T-helper 17 cell (primary cell): ENCODE measurements at places on chromosomes 12 and 14. TPM values are rescaled to one million over a fixed set of nuclear protein-coding genes. Genes with fewer than 3 reads are reported as not detected.

GRCh38 chr12:23895792-23896218 is 53.7 kb downstream of the SOX5 start:
- no peaks in the 10 kb centered on the region for H3K4me1 ChIP-seq
- H3K4me3 ChIP-seq = no peak overlapping the region
- no peak for DNase-seq
- H3K27ac ChIP-seq = no peak overlapping the region
- H3K36me3 ChIP-seq = no peaks in the 10 kb centered on the region

GRCh38 chr12:111150360-111150759 is 218.5 kb downstream of the PHETA1 start:
- no peak overlapping the region for H3K4me3 ChIP-seq
- no peak for DNase-seq
- H3K27ac ChIP-seq = no peak overlapping the region

The ANKS1B gene
- 1.2 TPM for total RNA-seq

The LAG3 gene
- total RNA-seq = 4.6 TPM

DNA sequence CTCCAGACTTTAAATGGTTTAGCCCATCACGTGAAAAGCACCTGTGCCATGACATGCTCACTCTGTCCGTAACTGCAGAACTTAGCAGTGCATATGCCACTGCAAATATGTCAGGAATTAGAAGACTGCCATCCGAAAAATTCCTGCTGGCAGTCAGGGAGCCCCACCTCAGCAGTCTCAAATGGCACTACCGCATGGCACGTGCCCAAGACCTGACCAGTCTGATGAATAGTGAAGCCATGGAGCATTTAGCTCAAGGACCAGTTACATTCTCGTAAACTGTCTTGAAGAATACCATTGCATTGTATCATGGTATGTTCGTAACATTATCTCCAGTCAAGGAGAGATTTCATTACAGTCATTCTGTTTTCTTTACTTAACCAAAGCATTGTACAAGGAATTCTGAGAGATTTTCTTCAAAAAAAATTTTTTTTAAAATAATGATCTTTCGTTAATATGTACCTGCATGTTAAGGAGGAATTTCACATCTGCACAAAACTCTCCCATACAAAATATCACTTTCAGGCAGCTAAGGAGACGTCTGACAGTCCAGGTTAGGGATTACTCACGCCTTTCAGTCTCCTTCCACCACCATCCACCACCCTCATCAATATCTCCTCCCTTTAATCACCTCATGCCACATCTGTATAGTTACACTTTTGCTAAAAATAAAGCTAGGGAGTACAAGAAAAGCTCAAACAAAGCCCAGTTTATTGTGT is 138.5 kb downstream of the ANO2 start:
- H3K27ac ChIP-seq = no peak overlapping the region
- peaks cover 2% of the 10 kb centered on the region for H3K36me3 ChIP-seq
- no peak overlapping the region for H3K4me3 ChIP-seq
- H3K27me3 ChIP-seq = peaks cover 30% of the 10 kb centered on the region
- H3K4me1 ChIP-seq = peaks cover 4% of the 10 kb centered on the region

DNA sequence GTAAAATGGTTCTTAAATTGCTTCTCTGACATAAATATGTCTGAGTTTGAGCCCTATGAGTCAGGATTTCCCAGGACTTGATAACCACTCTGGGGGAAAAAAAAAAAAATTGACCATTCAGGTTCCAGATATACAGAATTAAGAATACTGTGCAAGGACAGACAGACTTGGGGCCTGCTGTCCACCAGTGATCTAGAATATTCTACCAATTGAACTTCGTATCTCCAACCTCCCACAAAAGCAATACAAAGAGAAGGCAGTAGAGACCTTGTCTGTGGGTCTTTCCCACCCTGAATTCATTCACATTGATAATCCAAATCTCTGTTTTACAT is 4.1 kb downstream of the SINHCAF start:
- H3K4me1 ChIP-seq = peaks cover 56% of the 10 kb centered on the region
- peak overlapping the region; percentile 97 for H3K4me3 ChIP-seq
- DNase-seq = no peak
- peaks cover 5% of the 10 kb centered on the region for H3K36me3 ChIP-seq

The CBX5 gene
- total RNA-seq = 31.1 TPM

- no peak for DNase-seq
- H3K27ac ChIP-seq = peak overlapping the region; percentile 95
- H3K4me3 ChIP-seq = peak overlapping the region; percentile 97
- H3K27me3 ChIP-seq = no peaks in the 10 kb centered on the region
- H3K4me1 ChIP-seq = peaks cover 18% of the 10 kb centered on the region
Observed at GRCh38 chr14:20343862-20344220, 406 bp downstream of the PARP2 start.

The FGD4 gene
- total RNA-seq = 0.91 TPM

GRCh38 chr14:93332397-93332852 is 411 bp downstream of the BTBD7 start:
- H3K4me3 ChIP-seq = peak overlapping the region; percentile 94
- H3K27ac ChIP-seq = peak overlapping the region; percentile 77
- DNase-seq = no peak
- H3K36me3 ChIP-seq = no peaks in the 10 kb centered on the region

- H3K27ac ChIP-seq = no peak overlapping the region
- H3K27me3 ChIP-seq = peaks cover 27% of the 10 kb centered on the region
- no peak for DNase-seq
- no peaks in the 10 kb centered on the region for H3K4me1 ChIP-seq
Observed at GRCh38 chr14:54451121-54451601, 10.0 kb upstream of the CNIH1 start.

- no peaks in the 10 kb centered on the region for H3K4me1 ChIP-seq
- H3K27me3 ChIP-seq = peaks cover 19% of the 10 kb centered on the region
- H3K36me3 ChIP-seq = no peaks in the 10 kb centered on the region
Observed at GRCh38 chr12:108289350-108290161, 49.6 kb downstream of the CMKLR1 start.

- peaks cover 5% of the 10 kb centered on the region for H3K36me3 ChIP-seq
- peaks cover 8% of the 10 kb centered on the region for H3K4me1 ChIP-seq
- no peak overlapping the region for H3K27ac ChIP-seq
- no peak for DNase-seq
Observed at GRCh38 chr12:32201976-32202375, 95.3 kb downstream of the BICD1 start.

The PLEKHH1 gene
- total RNA-seq = 0.12 TPM

- peaks cover 9% of the 10 kb centered on the region for H3K36me3 ChIP-seq
- no peak overlapping the region for H3K4me3 ChIP-seq
- DNase-seq = no peak
- peaks cover 25% of the 10 kb centered on the region for H3K4me1 ChIP-seq
Observed at GRCh38 chr14:93266127-93266526, 59.1 kb downstream of the UBR7 start.

DNA sequence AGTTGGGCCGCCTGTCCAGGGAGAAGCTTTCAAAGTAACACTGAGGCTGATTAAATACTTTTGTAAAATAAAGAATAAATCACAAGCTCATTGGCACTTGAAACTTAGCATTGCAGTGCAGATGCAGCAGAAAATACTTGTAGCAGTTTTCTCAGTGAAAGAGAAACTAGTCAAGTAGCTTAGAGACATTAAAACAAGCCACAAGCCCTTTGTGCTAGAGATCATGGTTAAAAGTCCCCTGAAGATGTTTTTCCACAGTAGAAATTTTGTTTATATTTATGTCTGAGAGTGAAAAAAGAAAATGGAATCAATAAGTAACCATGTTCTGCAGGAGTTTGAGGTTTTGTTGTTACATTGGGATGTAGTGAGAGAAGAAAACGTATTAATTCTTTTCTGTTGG is 5.9 kb downstream of the PSEN1 start:
- peaks cover 2% of the 10 kb centered on the region for H3K36me3 ChIP-seq
- no peak overlapping the region for H3K4me3 ChIP-seq

- peaks cover 47% of the 10 kb centered on the region for H3K27me3 ChIP-seq
- no peak overlapping the region for H3K4me3 ChIP-seq
- no peaks in the 10 kb centered on the region for H3K4me1 ChIP-seq
- no peak for DNase-seq
Observed at GRCh38 chr12:52720365-52720886, 17.1 kb upstream of the KRT77 start.

GRCh38 chr12:27974735-27975221 is 2.2 kb upstream of the PTHLH start:
- no peak overlapping the region for H3K27ac ChIP-seq
- H3K36me3 ChIP-seq = no peaks in the 10 kb centered on the region
- DNase-seq = no peak

- H3K27ac ChIP-seq = no peak overlapping the region
- H3K4me1 ChIP-seq = peaks cover 62% of the 10 kb centered on the region
- no peak for DNase-seq
- no peaks in the 10 kb centered on the region for H3K27me3 ChIP-seq
Observed at GRCh38 chr12:96236221-96236822, 42.1 kb downstream of the ELK3 start.

DNA sequence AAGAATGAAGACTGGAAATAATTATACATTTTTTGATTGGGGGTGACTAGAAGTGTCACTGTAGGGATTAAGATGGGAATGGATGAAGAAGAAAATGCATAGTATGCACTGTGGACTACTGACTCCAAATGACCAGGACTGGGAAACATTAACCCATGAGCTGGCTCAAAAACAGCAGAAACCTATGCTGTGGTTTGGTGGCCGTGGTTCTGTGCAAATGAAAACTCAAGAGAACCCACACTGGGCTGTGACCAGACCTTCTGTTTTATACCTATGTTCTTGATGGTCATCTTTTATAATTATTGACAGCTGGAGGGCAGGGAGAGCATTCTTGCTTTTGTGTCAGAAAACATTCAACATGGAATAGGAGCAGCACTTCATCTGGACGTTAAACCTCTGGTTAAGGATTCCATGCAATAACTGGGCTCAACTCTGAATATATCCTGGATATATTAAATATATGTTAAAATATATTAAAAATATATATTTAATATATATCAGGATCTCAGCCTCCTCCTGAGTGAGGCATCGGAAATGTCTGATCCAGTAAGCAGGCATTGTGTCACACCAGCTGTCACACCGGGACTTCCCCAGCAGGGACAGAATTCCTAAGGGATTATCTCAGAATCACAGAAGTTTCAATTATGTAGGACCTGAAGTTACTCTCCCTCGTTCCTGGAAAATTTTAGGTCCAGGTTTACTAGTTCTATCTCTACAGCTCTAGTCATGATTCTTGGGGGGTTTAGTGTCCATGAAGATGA is 48.5 kb downstream of the BBS10 start:
- no peak overlapping the region for H3K4me3 ChIP-seq
- no peak overlapping the region for H3K27ac ChIP-seq
- H3K4me1 ChIP-seq = no peaks in the 10 kb centered on the region
- no peak for DNase-seq
- H3K27me3 ChIP-seq = no peaks in the 10 kb centered on the region

- no peak overlapping the region for H3K27ac ChIP-seq
- H3K36me3 ChIP-seq = no peaks in the 10 kb centered on the region
- H3K27me3 ChIP-seq = no peaks in the 10 kb centered on the region
Observed at GRCh38 chr14:53331247-53331646, 178.1 kb upstream of the DDHD1 start.

The BCAT1 gene
- total RNA-seq = 1.1 TPM

- no peak for DNase-seq
- peaks cover 2% of the 10 kb centered on the region for H3K4me1 ChIP-seq
- H3K36me3 ChIP-seq = peaks cover 2% of the 10 kb centered on the region
- no peak overlapping the region for H3K4me3 ChIP-seq
- peaks cover 6% of the 10 kb centered on the region for H3K27me3 ChIP-seq
- H3K27ac ChIP-seq = no peak overlapping the region
Observed at GRCh38 chr12:12181511-12181910, 85.3 kb downstream of the LRP6 start.

The SUSD6 gene
- total RNA-seq = 101 TPM

The CALM1 gene
- 872 TPM for total RNA-seq

The CCDC196 gene
- total RNA-seq = not detected

- H3K27ac ChIP-seq = no peak overlapping the region
- peaks cover 5% of the 10 kb centered on the region for H3K36me3 ChIP-seq
- peaks cover 75% of the 10 kb centered on the region for H3K27me3 ChIP-seq
- DNase-seq = no peak
Observed at GRCh38 chr12:51593539-51593938, 2.5 kb downstream of the SCN8A start.

The AKAP5 gene
- total RNA-seq = 0.12 TPM

DNA sequence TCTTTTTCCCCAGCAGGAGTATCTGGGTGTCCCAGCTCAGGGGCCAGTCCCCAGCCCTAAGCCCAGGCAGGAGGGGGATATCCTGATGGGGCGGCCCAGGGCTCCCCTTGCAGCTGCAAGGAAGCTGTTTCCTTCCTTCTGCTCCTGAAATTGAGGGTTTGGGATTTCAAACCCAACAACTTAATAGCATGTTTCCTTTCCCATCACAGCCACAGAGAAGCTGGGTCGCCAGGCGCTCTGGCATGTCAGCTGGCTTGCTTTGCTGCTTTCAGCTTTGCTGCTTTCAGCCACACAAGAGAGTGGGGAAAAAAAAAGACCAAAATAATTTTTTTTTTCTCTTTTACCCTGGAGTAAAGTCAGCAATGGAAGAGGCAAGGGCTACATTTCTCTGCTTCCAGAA is 30.0 kb downstream of the HVCN1 start:
- peaks cover 22% of the 10 kb centered on the region for H3K27me3 ChIP-seq
- DNase-seq = no peak
- no peaks in the 10 kb centered on the region for H3K4me1 ChIP-seq
- peaks cover 2% of the 10 kb centered on the region for H3K36me3 ChIP-seq
- H3K27ac ChIP-seq = no peak overlapping the region

The SOX5 gene
- 1.4 TPM for total RNA-seq

GRCh38 chr14:95608637-95609235 is 73.9 kb downstream of the GLRX5 start:
- no peak for DNase-seq
- peaks cover 2% of the 10 kb centered on the region for H3K4me1 ChIP-seq
- H3K36me3 ChIP-seq = peaks cover 15% of the 10 kb centered on the region
- H3K4me3 ChIP-seq = no peak overlapping the region
- H3K27me3 ChIP-seq = peaks cover 91% of the 10 kb centered on the region

DNA sequence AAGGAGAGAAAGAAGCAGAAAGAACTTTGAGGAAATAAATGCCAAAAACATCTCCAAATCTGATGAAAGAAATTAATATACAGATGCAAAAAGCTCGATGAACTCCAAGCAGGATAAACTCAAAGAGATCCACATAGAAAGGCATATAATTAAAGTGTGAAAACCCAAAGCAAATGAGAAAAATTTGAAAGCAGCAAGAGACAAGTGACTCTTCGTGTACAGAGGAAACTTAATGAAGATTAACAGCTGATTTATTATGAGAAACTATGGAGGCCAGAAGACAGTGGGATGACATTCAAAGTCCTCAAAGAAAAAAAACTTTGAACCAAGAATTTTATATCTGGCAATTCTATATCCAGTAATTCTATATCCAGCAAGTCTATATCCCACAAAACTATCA is 163.0 kb upstream of the TMCC3 start:
- no peaks in the 10 kb centered on the region for H3K36me3 ChIP-seq
- peaks cover 14% of the 10 kb centered on the region for H3K27me3 ChIP-seq
- DNase-seq = no peak
- no peak overlapping the region for H3K27ac ChIP-seq
- no peak overlapping the region for H3K4me3 ChIP-seq
